Karpas-422 (cell line): ENCODE measurements at places on chromosomes 13 and 19. TPM values are rescaled to one million over a fixed set of nuclear protein-coding genes. Genes with fewer than 3 reads are reported as not detected.
A peak's percentile ranks its signal among the peaks of the same experiment; 100 is the strongest.

LILRA1 gene
- not detected in 2 replicates for total RNA-seq

- no peak overlapping the region for H3K4me3 ChIP-seq
- no peak for DNase-seq
- H3K27ac ChIP-seq = no peak overlapping the region
- H3K4me1 ChIP-seq = no peaks in the 10 kb centered on the region
- no peaks in the 10 kb centered on the region for H3K27me3 ChIP-seq
Measured at GRCh38 chr19:31962561-31962996, 382.8 kb upstream of the ZNF507 start.

ZNF358 gene
- not detected in 2 replicates for total RNA-seq

R3HDM4 gene
- total RNA-seq = 41.9 and 43.8 TPM in 2 replicates

- no peak overlapping the region for H3K27ac ChIP-seq
- H3K4me1 ChIP-seq = peaks cover 5% of the 10 kb centered on the region
- no peak overlapping the region for H3K4me3 ChIP-seq
- no peaks in the 10 kb centered on the region for H3K27me3 ChIP-seq
Measured at GRCh38 chr13:75400775-75401174, 81.2 kb downstream of the TBC1D4 start.

GRCh38 chr19:49272204-49272603, 52.8 kb downstream of the SLC6A16 start:
- no peak overlapping the region for H3K27ac ChIP-seq
- no peaks in the 10 kb centered on the region for H3K27me3 ChIP-seq
- DNase-seq = no peak
- H3K36me3 ChIP-seq = no peaks in the 10 kb centered on the region
- H3K4me1 ChIP-seq = no peaks in the 10 kb centered on the region; the same call in 1 of the 2 replicates
- no peak overlapping the region for H3K4me3 ChIP-seq

DNA sequence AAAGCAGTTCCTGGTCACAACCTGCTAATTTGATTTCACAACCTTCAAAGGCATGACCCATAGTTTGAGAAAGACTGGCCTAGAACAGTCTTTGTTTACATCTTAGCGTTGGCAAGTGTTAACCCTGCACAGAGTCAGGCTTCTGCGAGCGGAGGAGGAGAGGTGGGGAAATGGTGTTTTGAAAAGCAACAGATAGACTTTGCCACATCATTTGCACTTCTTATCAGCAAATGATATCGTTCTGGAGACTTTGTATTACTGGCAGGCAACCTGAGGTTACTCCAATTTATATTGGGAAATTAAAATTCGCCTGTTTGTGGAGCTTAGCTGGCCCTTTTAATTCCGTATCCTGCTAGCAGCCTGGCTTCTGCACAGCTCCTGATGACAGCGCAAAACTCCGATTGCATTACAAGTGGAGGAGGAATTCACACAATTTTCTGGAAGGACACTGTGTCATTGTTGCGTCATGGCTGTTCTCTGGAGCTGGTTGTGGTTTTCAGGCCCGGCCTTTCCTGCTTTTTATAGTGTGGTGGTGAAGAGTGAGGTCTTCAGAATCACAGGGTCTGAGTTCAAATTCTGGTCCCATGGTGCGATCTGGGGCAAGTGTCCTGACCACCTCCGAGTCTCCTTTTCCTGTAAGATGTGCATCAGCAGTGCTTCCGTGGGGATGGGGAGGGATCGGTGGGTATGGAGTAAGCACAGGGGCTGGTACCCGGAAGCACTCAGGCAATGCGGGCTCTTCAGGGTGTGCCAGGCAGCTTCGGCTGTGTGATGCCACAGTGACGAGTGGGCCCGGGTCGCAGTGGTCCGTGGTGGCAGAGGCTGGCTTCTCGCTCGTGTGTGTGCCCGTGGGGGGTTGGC, 49.1 kb upstream of the EHD2 start:
- H3K27me3 ChIP-seq = no peaks in the 10 kb centered on the region
- H3K4me3 ChIP-seq = no peak overlapping the region
- no peaks in the 10 kb centered on the region for H3K36me3 ChIP-seq
- H3K27ac ChIP-seq = no peak overlapping the region
- no peak for DNase-seq

DNA sequence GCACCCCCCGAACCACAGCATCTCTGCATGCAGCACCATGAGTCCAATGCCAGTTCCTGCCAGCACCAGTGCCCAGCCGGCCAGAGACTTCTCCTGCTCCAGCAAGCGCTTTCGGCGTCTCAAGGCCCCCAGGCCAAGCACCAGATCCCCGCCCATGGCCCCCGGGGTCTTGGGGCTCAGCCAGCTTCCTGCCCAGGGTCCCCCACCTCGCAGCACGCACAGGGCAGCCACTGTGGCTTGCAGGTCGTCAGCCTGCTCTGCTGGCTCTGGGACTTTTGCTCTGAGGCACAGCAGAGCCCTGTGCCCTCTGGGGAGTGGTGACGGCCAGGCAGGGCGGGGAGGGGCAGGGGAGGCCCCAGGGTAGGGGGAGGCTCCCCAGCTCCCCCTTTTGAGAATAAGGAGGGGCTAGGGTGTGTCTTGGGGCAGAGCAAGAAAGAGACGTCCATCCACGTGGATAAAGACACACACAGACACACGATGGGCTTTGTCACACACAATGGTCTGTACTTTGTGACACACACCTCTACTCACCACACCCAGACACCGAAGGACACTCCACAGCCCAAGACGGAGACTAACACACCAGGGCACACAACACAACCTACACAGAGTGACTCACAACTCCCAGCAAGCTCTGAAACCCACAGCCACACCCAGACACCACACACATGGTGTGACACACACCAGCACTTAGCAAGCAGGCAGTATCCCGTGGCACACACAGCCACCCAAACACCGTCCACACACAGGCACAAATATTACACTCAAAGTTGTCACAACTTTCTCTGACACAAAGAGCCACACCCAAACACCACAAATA, at the start of gene KCNN4:
TSS of gene KCNN4 (minus strand) at position 268 of the 820 bp plus-strand sequence. CDS start at position 156, 112 bp downstream.
- no peak within 1 kb of the TSS for H3K4me3 ChIP-seq
- H3K27ac ChIP-seq = no peak within 1 kb of the TSS
- DNase-seq = no peak
- H3K27me3 ChIP-seq = no peaks in the 10 kb centered on the region
- no peaks in the 10 kb centered on the region for H3K36me3 ChIP-seq

DNA sequence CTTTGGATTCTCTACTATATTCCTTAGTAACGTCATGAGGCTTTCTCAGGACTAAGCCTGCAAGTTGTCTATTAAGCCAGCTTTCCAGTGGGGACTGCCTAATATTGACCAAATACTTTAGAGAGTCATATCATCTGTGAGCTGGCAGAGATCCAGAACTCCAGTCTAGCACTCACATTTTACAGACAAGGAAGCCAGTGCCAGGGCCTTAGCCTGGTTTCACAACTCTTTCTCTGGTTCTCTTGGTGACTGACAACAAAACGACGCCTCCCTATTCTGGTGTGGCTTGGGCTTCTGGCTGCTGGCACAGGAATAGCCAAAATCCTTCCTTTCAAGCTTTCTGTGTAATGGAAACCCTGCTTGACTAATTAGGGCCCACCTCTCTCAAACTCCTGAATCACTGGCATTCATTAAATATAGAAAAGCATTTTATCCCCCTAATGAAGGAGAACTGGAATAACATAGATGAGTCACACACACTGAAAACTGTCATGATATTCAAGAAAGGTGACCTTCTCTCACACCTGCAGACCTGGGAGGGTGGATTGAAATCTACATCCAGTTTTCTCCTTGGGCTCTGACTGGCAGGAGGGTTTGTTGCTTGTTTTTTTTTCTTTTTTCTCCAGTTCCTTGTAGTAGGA, 75.2 kb upstream of the UBL3 start:
- H3K4me1 ChIP-seq = no peaks in the 10 kb centered on the region
- H3K36me3 ChIP-seq = no peaks in the 10 kb centered on the region
- H3K4me3 ChIP-seq = no peak overlapping the region
- H3K27ac ChIP-seq = no peak overlapping the region

DNA sequence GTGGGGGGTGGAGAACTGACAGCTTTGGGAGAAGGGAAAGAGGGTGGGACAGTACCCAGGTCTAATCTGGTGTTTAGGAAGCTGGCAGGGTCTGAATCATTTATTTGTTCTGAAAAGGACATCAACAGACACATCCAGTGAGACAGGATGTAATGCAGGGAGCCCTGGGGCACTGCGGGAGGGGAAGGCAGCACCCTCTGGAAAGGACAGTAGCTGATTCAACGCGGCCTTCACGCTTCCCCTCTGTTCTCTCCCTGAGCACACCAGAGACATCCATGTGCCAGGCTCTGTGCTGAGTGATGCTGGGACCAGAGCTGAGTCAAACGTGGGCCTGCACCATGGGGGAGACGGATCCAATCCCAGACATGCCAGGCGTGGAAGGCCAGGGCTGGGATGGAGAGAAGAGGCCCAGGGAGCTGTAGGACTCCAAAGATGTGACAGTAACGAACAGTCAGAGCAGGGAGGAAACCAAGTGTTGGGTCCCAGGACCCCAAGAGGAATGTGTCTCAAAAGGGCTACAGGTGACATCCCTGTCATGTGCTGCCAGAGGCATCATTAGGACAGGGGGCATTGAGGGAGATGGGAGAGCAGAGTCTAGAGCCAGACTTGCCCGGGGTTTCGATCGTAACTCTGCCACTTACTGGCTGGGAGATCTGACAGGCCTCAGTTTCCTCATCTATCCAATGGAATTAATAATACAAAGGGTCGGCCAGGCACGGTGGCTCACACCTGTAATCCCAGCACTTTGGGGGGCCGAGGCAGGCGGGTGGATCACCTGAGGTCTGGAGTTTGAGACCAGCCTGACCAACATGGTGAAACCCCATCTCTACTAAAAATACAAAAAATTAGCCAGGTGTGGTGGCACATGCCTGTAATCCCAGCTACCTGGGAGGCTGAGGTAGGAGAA, 1.7 kb downstream of the ETFB start:
- H3K4me1 ChIP-seq = peaks cover 39% of the 10 kb centered on the region
- H3K4me3 ChIP-seq = no peak overlapping the region; the same call in 1 of the 2 replicates
- H3K27me3 ChIP-seq = no peaks in the 10 kb centered on the region
- H3K36me3 ChIP-seq = no peaks in the 10 kb centered on the region

CCDC159 gene
- total RNA-seq = 2.9 and 14.8 TPM in 2 replicates

DNA sequence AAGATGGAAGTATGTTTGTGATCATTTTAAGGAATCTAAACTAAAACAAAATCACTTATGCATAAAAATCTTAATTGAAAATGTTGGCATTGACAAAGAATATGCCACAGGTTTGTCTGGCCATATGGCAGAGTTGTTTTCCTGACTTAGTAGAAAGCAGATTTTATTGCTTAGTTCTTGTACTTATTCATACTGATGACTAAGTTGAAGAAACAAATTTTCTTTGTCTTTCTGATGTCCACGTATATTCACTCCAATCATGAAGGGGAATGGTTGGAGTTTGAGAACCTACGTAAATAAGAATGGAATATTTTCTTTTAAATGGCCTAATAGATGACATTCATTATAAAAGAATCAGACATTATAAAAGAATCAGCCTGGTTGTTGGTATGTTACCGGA, 8.0 kb upstream of the GPC6 start:
- H3K4me1 ChIP-seq = no peaks in the 10 kb centered on the region
- no peak overlapping the region for H3K4me3 ChIP-seq
- H3K27ac ChIP-seq = no peak overlapping the region

- H3K4me1 ChIP-seq = peaks cover 10% of the 10 kb centered on the region
- DNase-seq = no peak
- peaks cover 23% of the 10 kb centered on the region; the same call in 1 of the 2 replicates for H3K36me3 ChIP-seq
- no peak overlapping the region for H3K4me3 ChIP-seq
Measured at GRCh38 chr19:58395979-58396627, 647 bp downstream of the RNF225 start.

DNA sequence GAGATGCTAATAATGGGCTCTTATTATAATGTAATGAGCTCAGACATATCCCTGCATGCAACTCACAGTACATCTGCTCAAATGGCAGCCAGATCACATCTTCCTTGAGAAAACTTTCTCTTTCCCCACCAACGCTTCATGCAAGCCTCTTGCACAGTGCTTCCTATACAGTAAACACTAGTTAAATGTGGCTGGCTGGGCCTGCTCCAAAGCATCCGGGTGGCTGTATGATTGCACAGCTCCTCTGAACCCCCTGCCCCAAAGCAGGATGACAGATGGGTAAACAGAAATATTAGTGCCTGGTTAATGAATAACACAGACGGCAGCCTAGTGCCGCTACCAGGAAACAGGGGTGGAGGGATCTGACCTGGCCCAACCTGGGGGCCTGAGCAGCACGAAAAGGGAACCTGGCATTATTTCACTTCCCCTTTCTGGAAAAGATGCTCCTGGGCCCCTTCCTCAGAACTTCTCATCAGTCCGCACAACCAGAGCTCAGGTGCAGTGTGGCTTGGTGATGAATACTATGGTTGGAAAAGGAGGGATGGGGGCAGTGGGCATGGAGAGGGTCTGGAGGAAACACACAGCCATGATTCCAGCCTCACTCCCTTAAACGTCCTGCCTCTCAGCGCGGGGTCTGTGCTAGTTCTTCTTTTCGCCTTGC, 10.8 kb downstream of the FFAR2 start:
- H3K36me3 ChIP-seq = no peaks in the 10 kb centered on the region
- no peak overlapping the region for H3K27ac ChIP-seq
- H3K27me3 ChIP-seq = no peaks in the 10 kb centered on the region
- peak; percentile 85 for DNase-seq
- H3K4me1 ChIP-seq = peaks cover 38% of the 10 kb centered on the region

MEIOSIN gene
- total RNA-seq = not detected in 2 replicates

DNA sequence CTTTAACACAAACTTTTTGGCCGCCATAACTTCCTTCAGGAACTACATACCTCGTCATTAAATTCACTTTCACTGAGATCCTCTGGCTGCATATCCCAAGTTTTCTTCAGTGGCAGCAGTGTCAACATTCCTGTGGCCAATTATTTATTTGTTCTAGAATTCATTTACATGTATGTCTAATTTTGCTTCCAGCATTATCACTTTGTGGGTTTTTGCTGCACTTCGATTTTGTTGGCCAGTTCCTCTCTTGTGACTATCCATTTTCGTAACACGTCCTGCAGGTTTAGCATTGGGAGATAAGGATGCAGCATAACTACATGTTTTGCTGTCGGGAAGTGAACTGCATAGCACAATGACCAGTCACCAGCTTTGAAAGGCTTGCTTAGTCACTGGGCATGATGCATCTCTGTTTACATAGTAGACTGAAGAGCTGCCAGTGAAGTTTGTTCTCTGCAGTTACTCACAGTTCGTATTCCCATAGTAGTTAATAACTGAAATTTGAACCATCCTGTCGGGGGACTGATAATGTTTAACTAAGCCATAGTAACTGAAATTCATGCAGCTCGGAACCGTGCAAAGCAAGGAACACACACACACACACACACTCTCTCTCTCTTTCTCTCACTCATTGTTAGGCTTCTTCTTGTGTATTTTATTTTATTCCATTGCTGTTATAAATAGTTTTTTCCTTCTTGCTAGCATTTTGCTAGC, 28.3 kb downstream of the ZNF507 start:
- no peaks in the 10 kb centered on the region; the same call in 1 of the 2 replicates for H3K4me1 ChIP-seq
- no peak for DNase-seq
- H3K4me3 ChIP-seq = no peak overlapping the region
- H3K27me3 ChIP-seq = no peaks in the 10 kb centered on the region
- H3K27ac ChIP-seq = no peak overlapping the region

DNA sequence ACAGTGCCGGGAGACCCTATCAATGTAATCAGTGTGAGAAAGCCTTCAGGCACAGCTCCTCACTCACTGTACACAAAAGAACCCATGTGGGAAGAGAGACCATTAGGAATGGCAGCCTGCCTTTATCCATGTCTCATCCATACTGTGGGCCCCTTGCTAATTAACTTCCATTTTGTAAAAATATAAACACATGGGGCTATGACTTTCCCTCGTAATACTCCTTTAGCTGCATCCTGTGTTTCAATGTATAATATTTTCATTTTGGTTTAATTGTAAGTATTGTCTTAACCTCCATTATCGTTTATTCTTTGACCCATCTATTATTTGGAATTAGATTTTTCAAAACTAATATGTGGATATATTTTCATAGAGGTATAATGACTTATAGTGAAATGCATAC, 29.3 kb downstream of the ZNF333 start:
- DNase-seq = no peak
- no peak overlapping the region for H3K4me3 ChIP-seq
- no peaks in the 10 kb centered on the region for H3K27me3 ChIP-seq
- no peaks in the 10 kb centered on the region for H3K4me1 ChIP-seq
- H3K27ac ChIP-seq = no peak overlapping the region
